ENCODE measurements at places on chromosomes 7 and 10. TPM values are rescaled to one million over a fixed set of nuclear protein-coding genes. Genes with fewer than 3 reads are reported as not detected.

The NCF1 gene
- polyA plus RNA-seq, result 1.2 TPM

The MEST gene
- 776 TPM for polyA plus RNA-seq

The PNLIPRP2 gene
- not detected for polyA plus RNA-seq

The AASS gene
- 80.6 TPM for polyA plus RNA-seq

The GRM3 gene
- 0.13 TPM for polyA plus RNA-seq

The RET gene
- 16.7 TPM for polyA plus RNA-seq

The SPDYE16 gene
- polyA plus RNA-seq, result 6.2 TPM

The PRPS1L1 gene
- polyA plus RNA-seq, result not detected

The PRDX3 gene
- 305 TPM for polyA plus RNA-seq

The DGKB gene
- 3.6 TPM for polyA plus RNA-seq

The ITPRID1 gene
- polyA plus RNA-seq, result not detected

Data from left kidney (tissue), 8 donors.